ENCODE measurements at places on chromosomes 7 and 10.

DNA sequence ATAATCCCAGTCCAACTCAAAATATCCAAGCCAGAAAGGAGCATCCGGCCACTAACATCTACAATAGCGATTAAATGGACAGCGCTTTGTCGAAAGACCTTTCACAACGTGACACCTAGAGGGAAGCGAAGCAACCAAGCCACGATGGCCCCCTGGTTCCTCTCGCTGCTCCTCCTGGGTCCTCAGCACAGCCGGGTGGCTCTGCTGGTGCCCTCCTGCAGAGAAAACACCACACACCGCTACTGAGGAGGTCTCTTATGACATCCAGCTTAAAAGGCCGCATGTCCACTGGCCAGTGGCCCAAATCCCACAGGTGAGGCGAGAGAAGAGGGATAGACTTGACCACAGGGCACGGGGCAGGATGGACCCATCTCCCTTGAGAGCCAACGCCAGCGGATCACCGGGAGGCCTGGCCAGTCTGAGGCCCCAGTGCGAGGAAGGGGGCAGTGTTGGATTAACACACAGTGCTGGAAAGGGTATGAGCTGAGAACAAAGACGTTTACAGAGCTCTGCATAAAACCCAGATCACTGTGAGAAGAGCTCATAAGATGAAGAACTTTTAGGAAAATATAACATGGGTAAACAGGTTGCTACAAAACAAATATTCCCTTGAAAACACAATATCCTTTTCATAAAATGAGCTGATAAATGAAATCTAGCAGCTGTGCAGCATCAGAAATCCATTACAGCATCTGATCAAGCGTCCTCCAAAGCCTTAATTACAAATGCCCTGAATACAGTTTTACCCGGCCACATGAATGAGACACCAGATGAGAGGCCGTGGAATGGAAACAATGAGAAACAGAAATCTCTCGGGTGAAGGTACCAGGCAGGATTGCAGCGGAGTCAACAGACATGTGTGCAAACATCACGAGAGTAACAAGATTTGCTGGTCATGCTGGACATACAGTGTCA is 236.7 kb downstream of the DIP2C start:
- DNase-seq = no peak

DNA sequence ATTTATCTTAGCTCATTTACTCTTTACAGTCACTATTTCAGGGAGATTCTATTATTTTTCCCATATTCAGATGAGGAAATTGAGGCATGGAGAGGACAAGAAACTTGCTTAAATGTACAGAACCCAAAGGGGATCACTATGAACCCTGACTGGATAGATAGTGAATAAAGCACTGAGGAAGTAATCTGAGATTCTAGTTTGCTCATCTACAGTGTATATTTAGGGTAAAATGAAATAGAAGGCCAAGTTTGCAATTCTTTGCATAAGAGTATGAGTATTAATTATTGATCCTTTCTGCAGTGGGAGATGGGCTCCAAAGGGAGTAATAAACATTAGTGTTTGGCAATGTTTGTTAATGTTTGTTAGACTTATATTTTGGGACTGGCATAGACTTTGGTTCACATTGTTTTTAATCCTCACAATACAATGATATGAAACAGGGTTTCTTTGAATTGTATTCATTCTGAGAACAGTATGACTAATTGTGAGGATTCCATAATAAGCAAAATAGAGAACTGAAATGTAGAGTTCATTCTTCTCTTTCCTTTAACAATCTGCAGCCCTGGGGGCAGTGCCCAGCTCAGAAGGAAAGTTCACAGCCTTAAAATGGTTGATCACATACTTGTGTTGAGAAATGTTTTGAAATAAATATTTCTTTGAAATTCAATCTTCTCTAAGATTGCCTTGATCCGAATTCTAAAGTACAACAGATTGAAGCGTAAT is 131.0 kb upstream of the ZNF804B start:
- no peak for DNase-seq

DNA sequence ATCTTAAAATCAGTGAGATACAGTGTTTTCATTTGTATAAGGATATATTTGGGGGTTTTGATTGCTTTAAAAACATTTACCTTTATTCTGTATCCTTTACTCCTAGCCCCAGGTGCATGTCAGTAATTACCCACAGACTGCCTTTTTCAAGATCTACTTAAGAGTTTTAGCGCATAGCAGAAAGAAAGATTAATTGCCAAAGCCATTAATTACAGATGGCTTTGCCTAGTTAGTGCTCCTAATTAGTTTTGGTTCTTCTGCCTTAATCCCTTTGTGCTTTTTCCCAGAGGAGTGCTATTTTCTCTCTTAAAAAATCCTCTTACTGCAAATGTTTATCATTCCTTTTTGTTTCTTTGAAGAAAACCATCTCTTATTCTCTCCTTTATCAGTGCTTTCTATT is 122.8 kb downstream of the MAPK8 start:
- DNase-seq = no peak

GRCh38 chr7:155229548-155230168 is 68.0 kb upstream of the INSIG1 start:
- no peak for DNase-seq

- no peak for DNase-seq
Observed at GRCh38 chr7:138608275-138608674, 92.9 kb downstream of the SVOPL start.
